ENCODE measurements at places on chromosomes 7 and 10. TPM values are rescaled to one million over a fixed set of nuclear protein-coding genes. Genes with fewer than 3 reads are reported as not detected.

GRCh38 chr7:79245623-79246249 lies 207.7 kb downstream of the MAGI2 start:
- DNase-seq = no peak

- DNase-seq = no peak
Observed at GRCh38 chr10:15448598-15448997, 77.5 kb upstream of the FAM171A1 start.

The USP54 gene
- 106 TPM for total RNA-seq

DNA sequence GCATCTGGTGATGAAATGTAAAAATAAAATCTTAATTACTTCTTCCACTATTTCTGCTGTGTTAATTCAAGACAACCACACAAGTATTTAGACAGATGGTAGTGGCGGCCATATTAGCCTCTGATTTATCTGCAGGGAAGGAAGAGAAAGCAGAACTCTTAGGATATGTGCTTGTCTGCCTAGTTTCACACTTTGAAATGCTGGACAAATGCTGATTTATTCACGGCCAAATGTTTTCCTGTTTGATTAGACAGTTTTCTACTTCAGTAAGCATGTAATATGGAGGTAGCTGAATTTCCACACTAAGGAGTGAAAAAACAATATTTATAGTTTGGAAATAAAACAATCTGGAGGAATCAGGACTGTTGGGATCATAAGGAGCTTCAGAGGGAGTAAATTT lies 158.1 kb downstream of the AGMO start:
- DNase-seq = no peak

GRCh38 chr10:11608159-11609013 lies 3.1 kb downstream of the USP6NL start:
- no peak for DNase-seq

The OR6V1 gene
- not detected for total RNA-seq

DNA sequence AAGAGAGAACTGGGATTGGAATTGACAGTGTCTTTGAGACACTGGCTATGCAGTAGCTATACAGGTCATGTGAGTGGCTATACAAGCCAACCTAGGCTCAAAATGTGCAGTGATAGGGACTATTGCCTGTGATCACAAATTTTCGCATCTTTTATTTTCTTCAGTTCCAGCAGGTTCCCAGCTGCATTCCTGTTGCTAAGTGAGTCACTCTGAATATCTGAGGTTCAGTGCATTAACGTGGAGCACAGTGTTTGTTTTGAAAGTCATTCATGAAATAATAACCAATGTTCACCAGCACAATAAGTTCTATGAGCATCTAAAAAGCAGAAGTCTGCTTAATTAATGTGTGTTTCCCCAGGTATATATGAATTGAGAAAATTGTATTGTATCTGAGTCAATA lies 1236.0 kb upstream of the CELF2 start:
- DNase-seq = no peak

Data from breast epithelium (tissue), 4 donors.